Lower lobe of right lung (tissue), 2 donors: ENCODE measurements at places on chromosomes 1 and 21.

GRCh38 chr1:113868387-113869083, 3.0 kb downstream of the PTPN22 start:
- no peak for DNase-seq

GRCh38 chr1:21496886-21497285, 12.3 kb upstream of the ALPL start:
- DNase-seq, result no peak

DNA sequence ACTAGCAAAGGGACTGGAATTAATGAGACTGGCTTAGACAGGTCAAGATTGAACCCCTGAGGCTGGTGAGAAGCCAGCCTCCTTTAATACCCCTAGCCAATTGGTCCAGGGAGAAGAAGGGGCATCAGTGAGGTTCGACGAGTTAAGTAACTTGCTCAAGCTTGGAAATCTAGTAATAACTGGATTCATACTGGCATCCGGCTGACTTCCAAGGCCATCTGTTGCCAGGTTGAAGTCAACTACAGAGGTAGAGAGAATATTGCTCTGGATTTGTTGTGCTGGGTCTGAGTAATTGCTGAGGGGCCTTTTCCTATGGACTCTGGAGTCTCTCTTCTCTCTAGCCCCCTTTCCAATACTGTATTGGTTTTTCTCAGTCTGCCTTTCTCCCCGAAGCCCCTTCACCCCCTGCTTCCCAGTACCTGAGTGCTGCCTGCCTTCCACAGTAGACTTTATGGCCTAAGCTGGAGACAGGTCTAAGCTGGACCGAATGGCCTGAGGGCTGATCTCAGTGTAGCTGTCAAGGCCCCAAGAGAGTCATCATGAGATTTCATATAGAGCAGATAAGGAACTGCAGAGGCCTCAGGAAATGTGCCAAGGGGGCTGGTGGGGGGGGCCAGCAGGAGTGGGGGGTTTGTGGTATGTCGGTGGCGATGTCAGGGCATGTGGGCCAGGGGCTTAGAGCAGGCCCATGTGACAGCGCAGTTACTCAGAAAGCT, 42.4 kb upstream of the IL19 start:
- DNase-seq, result no peak

GRCh38 chr1:53620061-53620855, 118.7 kb downstream of the GLIS1 start:
- no peak for DNase-seq

GRCh38 chr1:173444757-173445156, 32.4 kb upstream of the PRDX6 start:
- no peak for DNase-seq
